ENCODE measurements at places on chromosomes 12 and 14. TPM values are rescaled to one million over a fixed set of nuclear protein-coding genes. Genes with fewer than 3 reads are reported as not detected.

Gene HOXC4
- total RNA-seq: not detected

Gene AKAP5
- 0.13 TPM for total RNA-seq

GRCh38 chr12:55929306-55929791 lies 1.6 kb upstream of the DGKA start:
- no peak for DNase-seq

GRCh38 chr14:76901171-76902055 lies 75.2 kb downstream of the LRRC74A start:
- no peak for DNase-seq

GRCh38 chr14:68986225-68986624 lies 7.1 kb upstream of the ACTN1 start:
- no peak for DNase-seq

- no peak for DNase-seq
Observed at GRCh38 chr12:90839346-90839745, 115.6 kb downstream of the CCER1 start.

Gene NINJ2
- total RNA-seq: 2.4 TPM

DNA sequence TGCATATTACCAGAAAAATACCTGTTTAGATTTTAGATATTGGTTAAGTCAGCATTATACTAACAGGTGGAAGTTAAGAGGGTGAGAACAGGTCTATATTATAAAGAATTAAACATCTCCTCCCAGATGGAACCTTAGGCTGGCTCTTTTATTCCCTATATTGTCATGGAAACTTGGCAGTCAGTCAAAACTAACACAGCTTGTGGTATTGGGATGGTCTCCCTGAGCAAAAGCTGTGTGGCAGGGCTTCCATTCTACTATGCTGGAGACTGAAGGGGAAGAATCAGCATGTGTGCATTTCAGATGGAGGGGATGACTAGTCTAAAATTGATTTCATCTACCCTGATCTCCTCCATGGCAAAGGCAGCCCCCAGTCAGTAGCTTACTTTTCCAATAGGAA lies 66.7 kb downstream of the SMOC1 start:
- DNase-seq: peak; percentile 17

GRCh38 chr12:91781114-91781513 lies 364.5 kb downstream of the BTG1 start:
- DNase-seq: no peak

DNA sequence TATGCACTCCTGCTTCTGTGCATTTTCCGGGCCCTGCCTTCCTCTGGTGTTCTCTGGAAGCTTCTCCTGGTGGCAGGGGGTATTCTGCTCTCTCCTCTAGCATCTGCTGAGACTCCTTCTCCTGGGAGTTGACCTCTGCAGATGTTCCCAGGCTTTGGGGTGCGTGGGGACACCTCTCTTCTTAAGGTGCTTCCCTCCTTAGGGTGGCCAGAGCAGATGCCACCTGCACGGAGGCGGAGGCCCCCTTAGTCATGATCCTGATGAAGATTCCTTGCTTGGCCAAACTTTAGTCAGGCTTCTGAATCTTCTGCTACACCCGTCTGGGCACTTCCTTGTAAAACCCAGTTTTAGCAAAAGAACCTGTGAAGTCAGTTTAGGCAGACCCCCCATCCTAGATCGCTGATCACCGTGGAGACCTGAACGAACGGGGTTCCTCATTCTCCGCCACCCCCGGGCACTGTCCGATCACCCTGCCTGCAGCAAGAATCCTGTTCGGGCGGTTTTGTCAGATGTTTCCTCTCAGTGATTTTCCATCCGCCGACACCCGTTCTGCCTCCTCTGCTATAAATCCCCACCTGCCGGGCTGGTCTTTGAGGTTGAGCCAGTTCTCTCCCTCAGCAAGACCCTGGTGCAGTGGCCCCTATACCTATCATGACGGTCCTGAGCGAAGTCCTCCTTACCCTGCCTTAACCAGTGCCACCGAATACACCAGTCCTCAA lies 111.9 kb downstream of the CALM1 start:
- peak; percentile 21 for DNase-seq

DNA sequence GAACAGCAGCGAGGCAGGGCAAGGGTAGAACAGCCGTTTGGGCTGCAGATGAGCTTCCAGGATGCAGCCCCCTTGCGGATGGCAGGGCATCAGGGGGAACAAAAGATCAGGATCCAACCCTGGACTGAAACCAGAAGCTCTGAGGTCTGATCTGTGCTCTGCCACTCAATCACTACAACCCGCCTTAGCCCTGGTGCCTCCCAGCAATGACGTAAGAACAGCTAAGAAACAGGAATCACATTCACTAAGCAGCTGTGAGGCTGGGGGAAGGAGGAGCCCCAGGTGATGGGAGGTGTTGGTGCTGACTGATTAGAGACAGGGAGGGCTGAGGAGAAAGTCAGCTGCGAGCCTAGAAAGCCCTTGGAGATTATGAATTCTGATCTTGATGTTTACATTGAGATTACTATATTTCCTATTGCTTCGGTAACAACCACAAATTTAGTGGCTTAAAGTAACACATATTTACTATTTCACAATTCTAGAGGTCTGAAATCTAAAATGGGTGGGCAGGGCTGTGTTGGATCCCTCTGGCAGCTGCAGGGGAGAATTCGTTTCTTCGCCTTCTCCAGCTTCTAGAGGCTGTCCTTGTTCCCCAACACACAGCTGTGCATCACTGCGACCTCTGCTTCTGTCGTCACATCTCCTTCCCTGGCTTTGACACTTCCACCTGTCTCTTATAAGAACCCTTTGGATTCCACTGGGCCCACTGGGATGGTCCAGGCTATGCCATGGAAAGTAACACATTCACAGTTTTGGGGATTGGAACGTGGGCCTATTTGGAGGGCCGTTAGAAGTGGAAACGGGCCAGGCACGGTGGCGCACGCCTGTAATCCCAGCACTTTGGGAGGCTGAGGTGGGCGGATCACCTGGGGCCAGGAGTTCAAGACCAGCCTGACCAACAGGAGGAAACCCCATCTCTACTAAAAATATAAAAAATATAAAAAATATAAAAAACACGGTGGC lies 6.1 kb upstream of the CD9 start:
- DNase-seq: no peak

Gene ASCL1
- not detected for total RNA-seq

GRCh38 chr12:15854916-15855315 lies 27.3 kb upstream of the STRAP start:
- DNase-seq: no peak

- no peak for DNase-seq
Observed at GRCh38 chr14:93056840-93057585, 58.7 kb downstream of the ITPK1 start.

Gene PTPRO
- under 0.01 TPM for total RNA-seq

DNA sequence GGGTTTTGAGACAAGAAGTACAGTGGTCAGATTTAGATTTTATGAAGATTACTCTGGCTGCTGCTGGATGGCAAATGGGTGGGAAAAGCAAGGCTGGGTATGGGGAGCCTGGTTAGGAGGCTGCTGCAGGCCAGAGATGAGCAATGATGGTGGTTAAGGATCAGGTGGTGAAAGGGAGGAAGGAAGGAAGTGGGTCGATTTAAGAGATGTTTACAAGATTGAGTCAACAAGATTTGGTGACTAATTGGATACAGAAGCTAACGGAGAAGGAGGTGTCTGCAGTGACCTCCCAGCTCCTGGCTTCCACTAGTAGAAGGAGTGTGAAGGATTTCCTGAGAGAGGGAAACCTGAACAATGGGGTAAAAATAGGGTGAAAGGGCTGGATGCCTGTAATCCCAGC lies 18.7 kb downstream of the NOS1 start:
- DNase-seq: no peak

Measured in dermis microvascular lymphatic vessel endothelial cell (primary cell).